Head of caudate nucleus (tissue), 42 donors: ENCODE measurements at places on chromosomes 4 and X.

DNA sequence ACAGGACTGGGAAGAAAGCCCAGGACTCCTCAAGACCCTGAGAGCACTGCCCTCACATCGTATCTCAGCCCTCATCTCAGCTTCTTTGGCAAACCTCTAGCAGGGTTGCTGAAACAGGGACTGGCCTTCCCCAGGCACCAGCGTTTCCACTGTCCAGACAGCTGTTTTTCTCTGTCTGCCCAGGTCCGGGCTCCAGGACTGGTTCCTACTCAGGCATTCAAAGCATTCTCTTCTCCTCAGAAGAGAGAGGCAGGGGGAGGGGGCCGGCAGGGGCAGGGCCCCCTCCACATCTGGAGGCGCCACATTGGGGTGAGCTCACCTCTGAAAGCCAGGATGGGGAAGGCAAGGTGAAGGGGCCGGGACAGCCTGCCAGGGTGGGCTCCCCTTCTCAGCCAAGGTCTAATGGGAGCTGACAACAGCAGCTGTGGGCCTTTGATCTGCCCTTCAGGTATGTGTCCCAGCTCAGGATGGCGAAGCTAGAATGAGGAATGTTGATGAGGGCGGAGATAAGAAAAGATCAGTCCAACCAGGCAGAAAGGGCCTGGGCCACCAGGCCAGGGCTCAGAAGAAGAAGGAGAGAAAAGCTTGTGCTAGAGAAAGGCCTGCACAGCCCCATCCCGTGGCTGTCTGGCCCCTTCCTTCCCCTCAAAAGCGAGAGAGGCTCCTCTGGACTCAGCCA is 60.4 kb downstream of the PJA1 start:
- DNase-seq: no peak

GRCh38 chrX:55524487-55524886 is 34.8 kb upstream of the USP51 start:
- no peak for DNase-seq

DNA sequence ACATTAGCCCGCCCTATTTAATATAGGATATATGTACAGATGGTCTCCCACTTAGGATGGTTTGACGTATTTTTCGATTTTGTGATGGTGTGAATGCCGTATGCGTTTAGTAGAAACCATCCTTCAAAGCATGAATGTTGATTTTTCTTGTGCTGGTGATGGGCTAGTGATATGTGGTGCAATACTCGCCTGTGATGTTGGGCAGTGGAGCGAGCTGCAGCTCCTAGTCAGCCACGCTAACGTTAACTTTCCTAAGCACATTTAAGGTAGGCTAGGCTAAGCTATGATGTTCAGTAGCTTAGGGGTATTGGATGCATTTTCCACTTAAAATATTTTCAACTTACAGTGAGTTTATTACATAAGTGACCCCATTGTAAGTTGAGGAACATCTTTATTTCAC is 36.6 kb upstream of the RHOH start:
- DNase-seq: no peak

DNA sequence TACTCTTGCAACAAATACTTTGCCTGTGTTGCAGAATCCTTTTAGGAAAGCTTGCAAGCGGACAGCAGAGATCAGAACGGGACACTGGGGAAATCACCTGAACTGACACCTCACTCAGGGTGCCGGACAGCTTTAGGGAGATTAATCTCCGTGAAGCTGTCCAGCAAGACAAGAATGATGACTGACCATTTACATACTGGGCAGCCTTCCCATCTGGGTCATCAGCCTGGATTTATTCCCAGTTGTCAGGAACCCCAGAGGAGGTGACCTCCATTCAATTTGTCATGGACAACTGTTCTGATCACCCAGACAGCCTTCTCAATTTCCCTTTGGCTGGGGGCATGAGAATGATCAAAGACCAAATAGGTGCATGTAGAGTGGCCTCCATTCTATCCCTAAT is 93.0 kb upstream of the EGFL6 start:
- DNase-seq: no peak

- DNase-seq: no peak
Measured at GRCh38 chr4:28548136-28548535, 1687.5 kb downstream of the STIM2 start.

- DNase-seq: no peak
Measured at GRCh38 chr4:70195425-70195824, at the start of gene ODAM. TSS of gene ODAM (plus strand) at chr4:70195725. CDS start at chr4:70196544, 819 bp downstream.

DNA sequence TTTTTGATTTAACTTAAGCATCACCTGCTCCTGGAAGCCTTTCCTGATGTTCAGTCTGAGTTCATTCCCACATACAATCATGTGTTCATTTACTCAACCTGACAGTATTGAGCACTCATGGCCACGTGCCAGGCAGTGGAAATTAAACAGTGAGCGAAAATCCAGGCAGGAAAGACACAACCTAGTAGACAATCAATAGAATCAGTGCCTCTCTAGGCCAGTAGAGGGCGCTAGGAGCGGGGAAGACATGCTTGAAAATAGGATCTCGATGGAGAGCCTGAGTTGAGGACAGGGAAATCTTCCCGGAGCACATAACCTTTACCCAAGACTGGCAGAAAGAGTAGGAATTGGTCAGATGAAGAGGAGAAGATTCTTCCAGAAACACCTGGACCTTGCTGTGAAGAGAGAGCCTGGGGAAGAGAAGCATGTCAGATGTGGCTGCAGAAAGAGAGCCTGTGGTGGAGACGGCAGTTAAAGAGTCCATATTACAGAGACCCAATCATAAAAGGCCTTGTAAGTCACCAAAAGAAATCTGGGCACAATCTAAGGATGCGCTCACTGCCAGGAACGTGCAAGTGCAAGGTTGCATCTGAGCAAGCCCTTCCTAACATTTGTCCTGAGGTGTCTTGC is 103.5 kb downstream of the LDB2 start:
- peak; percentile 80 for DNase-seq

DNA sequence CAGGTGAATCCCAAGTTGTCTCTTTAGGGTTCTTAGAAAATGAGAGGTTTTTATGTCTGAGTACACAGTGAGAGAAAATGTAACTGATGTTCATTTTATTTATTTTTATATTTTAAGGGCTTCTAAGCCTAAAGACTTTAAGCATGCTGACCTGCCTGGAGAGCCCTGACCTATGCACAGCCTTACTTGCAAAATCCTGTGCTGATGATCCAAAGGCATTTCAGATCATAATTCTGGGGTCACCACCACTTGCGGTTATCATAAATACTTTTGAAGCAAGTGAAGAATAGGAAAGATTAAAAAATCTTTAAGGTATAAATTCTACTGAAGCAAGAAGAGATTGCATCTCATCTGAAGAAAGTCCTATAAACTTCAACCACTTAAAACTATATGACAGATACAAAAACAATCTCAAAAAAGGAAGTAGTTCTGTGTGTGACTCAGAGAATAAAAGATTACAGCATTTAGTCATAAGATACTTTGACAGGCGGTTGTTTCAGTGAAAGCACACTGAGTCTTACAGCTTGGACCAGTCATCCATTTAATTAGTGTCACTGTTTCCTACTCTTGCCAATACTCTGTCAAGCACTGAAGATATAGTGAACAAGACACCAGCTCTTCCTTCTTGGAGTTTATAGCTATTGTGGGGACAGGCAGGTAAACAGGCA is 245.2 kb upstream of the DIPK2B start:
- DNase-seq: no peak

DNA sequence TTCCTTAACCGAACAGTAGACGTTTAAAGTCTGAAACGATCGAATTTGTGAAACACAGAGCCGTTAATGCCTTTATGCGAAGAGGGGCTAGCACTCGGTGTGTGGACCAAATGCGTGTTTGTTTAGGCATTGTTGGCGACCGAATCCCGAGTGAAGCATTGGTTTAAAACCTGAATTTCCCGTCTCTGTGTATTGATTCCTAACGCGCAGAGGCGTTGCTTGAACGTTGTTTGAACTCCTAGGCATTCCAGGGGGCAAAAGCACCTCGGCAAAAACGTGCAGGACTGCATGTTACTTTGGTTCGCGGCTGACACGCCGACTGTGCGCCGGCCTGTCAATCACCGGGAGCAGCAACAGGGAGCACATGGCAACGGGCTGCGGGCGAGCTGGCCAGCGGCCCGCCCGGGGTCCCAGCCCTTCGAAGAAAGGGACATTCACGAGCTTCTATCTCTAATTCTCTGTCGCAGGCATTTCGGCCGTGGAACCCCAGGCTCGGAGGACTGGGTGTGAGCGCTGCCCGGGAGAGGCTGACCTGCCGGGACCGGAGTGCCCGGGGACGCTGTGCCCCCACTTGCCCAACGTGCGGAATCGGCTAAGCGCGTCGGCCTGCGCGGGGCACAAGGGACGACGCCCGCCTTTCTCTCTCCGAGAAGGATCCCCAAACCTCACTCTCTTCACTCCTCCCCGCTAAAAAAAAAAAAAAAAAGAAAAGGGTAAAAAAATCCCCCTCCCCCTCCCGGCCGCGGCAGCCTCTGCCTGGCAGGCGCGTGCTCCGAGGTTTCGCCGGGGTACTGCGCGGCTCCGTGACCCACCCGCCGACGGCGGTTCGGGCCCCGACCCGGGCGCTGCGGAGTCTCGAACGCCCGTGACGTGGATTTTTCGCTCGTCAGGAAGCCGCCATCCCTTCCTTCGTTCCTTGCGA is 810 bp downstream of the SPRY1 start:
- peak; percentile 46 for DNase-seq

- DNase-seq: no peak
Measured at GRCh38 chr4:89158884-89159503, 47.7 kb downstream of the TIGD2 start.

GRCh38 chr4:106993827-106994226 is 42.3 kb downstream of the DKK2 start:
- no peak for DNase-seq

DNA sequence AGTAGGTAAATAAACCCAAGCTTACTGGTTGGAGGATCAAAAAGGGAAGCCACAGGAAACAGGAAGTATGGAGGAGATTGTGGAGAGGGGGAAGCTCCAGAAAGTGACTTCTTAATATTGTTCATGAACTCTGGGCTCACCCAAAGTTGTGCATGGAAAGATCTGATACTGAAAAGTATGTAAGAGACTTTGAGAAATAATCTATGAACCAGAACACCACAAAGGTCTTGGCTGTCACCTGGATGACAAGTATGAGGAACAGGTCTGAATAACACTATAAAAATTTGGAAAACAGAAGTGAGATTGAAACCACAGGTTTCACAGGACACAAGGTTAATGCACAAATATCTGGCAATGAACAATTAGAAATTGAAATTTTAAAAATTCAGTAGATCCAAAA is 567.4 kb downstream of the INPP4B start:
- DNase-seq: no peak

- no peak for DNase-seq
Measured at GRCh38 chr4:77184974-77185373, 28.0 kb downstream of the CCNG2 start.

GRCh38 chr4:56048702-56049431 is 100.1 kb downstream of the CEP135 start:
- peak; percentile 44 for DNase-seq

DNA sequence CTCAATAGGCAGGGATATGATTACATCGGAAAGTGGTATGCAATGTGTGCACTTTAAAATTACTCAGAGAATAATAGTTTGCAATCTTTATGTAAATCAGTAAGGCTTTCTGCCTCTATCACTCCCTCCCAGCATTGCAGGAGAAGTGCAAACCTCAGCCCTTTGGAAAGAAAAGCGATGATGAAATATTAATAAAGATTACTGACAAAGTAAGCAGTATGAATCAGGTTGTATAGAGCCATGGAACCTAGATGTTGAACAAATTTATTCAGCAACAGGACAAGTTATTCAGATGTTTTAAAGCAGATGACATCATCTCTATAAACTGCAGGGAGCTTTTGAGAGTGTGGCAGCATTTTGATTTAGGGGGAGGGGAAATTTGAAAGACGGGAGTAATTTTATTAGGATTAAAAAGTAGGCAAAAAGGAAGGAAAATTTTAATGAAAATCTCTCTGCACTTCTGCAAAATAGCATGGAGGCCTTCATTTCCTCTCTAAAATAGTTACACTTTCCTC is 631.7 kb upstream of the GRIA3 start:
- DNase-seq: no peak

GRCh38 chrX:68997911-68998310 is 167.3 kb downstream of the PJA1 start:
- no peak for DNase-seq

DNA sequence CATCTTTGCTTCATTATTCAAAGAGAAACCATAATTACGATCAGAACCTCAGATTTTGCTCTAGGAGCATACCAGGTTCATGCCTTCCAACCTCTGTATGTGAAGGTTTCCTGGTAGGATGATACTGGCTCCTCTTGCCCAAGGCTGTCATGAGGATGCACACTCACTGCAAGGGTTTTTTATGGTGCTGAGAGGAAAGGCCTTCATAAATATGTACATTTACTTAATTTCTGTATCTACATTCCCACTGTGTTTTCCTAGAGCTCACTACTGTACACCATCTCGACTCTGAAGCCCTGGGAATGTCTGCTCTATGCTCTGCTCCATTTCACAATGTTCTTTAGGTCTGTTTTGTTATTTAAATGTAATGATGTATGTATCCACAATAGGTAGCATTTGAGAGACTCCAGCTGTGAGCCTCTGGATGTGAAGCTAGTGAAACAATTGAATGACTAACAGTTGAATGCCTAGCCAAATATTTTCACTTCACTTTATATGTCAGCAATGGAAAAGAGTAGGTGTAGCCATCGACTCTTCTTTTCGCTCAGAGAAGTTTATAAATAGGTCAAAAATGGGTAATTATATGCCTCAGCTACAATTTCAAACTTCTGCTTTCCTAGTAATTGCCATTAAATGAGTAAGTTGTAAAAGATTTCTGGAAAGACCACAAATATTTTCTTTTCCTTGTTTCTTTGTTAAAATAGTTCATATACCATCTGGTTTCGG is 228.0 kb downstream of the PALLD start:
- no peak for DNase-seq

DNA sequence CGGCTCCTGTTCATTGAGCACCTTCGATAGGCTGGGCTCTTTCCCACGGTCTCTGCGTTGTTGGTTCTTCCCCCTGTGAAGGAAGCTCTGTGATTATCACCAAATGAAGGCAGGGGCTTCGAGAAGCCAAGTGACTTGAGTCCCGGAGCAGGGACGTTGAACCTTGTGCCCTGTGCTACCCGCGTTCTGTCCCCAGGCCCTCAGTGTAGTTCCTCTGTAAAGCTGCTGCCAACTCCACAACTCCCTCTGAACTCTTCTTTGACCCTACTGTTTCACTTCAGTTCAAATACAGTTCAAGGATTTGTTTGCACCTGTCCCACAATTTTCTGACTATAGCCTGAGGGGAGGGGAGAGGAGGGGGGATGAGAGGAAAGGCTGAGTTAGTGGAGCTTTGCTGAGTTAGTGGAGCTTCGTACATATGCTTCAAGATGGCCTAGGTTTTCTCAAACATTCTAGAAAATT is 635 bp upstream of the PHF8 start:
- DNase-seq: no peak

GRCh38 chr4:16532240-16532970 is 306.1 kb upstream of the TAPT1 start:
- DNase-seq: no peak

DNA sequence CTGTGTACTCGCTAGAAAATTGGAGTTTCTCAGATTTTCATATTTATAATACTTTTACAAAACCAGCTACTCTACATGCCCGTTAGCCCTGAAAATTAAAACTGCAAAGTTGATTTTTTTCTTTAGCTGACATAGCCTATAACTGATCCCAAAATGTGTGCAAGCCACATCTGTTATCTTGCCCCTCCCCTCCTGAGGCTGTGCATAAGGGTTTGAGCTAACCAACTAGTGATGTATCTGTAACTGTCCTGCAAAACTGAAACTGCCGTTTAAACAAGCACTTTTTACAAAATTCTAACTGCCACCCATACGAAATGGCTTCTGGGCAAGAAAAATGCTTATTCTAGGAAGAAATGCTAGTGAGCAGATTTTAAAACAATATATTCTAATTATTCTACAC is 59.1 kb downstream of the EDNRA start:
- no peak for DNase-seq

- DNase-seq: no peak
Measured at GRCh38 chr4:151532001-151532708, 123.2 kb downstream of the FHIP1A start.
